ENCODE measurements at places on chromosomes 5 and 9.

- DNase-seq = no peak
Measured at GRCh38 chr5:96150007-96150406, 188.4 kb upstream of the ELL2 start.

- DNase-seq = peak; percentile 51
Measured at GRCh38 chr5:146606893-146607292, 90.9 kb upstream of the GPR151 start.

DNA sequence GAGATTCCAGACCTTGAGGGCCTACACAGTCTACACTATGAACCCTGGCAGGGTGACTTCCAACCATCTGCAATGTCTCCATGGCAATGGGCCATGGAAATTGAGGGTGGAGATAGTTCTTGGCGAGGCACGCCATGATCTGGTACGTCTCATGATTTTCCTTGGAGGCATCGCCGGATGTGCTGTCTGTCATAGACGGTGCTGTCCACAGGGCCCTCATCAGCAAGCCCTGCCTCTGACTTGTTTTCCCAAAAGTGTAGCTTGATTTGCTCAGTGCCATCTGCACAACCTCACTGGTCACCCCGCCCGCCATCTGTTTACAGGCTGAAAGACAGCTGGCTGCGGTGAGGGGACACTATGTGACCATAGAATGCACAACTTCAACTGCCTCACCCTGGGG lies 73.5 kb downstream of the BOD1 start:
- DNase-seq = no peak

DNA sequence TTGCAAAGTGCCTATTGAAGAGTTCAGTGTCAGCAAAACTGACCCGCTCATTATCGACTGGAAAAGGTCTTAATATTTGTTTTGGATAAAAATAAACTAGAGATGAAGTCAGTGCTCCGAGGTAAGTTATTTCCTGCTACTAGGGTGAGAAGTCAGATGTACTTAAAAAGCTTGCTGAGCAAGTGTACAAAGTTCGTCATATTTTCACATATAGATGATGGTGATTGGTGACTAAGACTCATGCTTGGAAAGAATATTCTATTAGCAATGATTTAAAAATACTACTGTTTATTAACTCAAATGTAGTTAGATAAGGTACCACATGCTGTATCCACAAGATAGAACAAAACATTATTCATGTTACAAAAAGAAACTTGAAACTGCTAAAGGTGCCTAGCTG lies 643.7 kb downstream of the GABRG2 start:
- no peak for DNase-seq

DNA sequence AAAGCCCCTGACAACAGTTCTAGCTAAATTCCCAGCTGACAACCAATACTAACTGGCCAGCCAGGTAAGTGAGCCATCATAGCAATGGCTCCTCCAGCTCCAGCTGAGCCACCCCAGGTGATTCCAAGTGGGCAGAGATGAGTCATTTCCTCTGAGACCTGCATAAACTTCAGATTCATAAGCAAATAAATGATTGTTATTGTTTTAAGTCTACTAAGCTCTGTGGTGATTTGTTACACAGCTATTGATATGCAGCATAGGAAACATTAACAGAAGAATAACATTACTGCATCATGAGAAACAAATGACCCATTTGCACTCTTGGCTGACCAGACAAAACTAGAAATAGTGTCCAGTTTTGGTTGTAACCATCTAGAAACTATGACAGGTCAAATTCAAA lies 60.3 kb downstream of the TTC39B start:
- DNase-seq = no peak

GRCh38 chr5:72301557-72301956 lies 18.5 kb downstream of the MRPS27 start:
- peak; percentile 75 for DNase-seq

DNA sequence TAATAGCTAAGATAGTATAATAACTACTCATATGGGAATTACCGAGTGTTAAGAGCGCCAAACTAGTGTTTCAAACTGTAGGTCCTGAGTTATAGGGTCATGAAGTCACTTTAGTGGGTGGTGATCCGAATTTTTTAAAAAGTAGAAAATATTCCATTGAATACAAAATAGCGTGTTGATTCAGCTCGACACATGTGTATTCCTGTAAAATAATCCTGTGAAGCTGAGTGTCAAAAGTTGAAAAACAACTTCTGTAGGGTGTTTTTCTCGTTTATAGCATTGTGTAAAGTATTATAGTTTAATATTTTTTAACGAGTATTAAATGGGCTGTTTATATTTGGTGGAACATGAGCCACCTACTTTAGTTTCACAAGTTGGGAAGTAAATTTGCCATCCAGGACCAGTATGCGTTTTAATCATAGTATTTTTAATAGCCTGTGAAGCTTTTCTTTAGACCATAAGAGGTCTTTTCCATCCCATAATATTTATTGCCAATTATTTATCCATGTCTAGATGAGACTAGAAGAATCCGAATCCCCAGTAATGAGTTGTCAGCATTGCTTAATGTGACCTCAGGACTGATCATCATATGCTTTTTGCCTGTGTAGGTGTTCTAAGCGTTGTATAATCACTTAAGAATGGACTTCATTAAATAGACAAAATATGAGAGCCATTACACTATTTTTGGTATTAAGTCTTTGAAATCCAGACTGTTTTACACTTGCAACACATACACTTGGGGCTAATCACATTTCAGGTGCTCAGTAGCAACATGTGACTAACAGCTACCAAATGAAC lies 84.1 kb downstream of the PTPDC1 start:
- DNase-seq = no peak

DNA sequence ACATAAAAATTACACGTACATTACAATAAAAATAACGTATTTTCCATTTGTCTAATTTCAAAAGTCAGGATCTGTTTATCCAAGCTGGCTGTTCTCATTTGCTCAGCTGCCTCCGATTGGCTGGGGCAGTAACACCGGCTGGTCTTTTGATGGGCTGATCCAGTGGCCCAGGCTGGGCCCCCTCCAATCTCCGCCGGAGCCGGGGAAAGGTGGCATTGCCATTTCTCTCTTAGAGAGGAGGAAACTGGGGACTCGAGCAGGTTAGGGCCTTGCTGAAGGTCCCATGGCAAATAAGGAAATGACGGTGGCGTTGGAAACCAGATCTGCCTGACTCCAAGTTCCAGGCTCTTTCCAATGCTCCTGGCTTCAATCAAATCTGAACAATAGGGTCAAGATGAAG lies 6.6 kb downstream of the CPLX2 start:
- DNase-seq = no peak
